ENCODE measurements at places on chromosomes 4 and X. TPM values are rescaled to one million over a fixed set of nuclear protein-coding genes. Genes with fewer than 3 reads are reported as not detected.

GRCh38 chr4:40180356-40180755 is 16.5 kb upstream of the RHOH start:
- H3K4me1 ChIP-seq = peaks cover 6% of the 10 kb centered on the region
- H3K4me3 ChIP-seq = no peak overlapping the region
- no peaks in the 10 kb centered on the region for H3K36me3 ChIP-seq
- H3K27ac ChIP-seq = no peak overlapping the region

- no peaks in the 10 kb centered on the region for H3K36me3 ChIP-seq
- no peak overlapping the region for H3K4me3 ChIP-seq
- no peaks in the 10 kb centered on the region for H3K27me3 ChIP-seq
- DNase-seq = no peak
Measured at GRCh38 chr4:123037804-123038203, 115.4 kb upstream of the NUDT6 start.

The WDR17 gene
- 6.3 TPM for total RNA-seq

DNA sequence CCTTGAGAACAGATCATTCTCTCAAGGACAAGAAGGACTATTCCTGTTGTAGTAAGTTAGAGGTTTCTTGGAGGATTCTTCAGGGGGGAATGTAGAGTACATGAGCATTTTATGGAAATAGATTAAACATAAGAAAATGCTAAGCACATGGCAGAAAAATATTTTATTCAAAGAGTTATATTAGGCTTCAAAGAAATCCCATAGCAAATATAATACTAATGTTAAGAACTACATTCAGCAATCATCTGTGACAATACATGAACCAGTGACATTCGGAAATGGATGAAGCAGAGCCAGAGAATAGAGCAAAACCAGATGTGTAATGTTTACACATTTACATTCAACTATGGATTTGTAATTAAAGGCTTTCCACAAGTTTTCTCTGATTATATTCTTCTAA is 288.6 kb downstream of the NAF1 start:
- H3K27me3 ChIP-seq = no peaks in the 10 kb centered on the region
- no peak for DNase-seq
- no peaks in the 10 kb centered on the region for H3K4me1 ChIP-seq
- no peak overlapping the region for H3K27ac ChIP-seq
- H3K36me3 ChIP-seq = no peaks in the 10 kb centered on the region
- no peak overlapping the region for H3K4me3 ChIP-seq

DNA sequence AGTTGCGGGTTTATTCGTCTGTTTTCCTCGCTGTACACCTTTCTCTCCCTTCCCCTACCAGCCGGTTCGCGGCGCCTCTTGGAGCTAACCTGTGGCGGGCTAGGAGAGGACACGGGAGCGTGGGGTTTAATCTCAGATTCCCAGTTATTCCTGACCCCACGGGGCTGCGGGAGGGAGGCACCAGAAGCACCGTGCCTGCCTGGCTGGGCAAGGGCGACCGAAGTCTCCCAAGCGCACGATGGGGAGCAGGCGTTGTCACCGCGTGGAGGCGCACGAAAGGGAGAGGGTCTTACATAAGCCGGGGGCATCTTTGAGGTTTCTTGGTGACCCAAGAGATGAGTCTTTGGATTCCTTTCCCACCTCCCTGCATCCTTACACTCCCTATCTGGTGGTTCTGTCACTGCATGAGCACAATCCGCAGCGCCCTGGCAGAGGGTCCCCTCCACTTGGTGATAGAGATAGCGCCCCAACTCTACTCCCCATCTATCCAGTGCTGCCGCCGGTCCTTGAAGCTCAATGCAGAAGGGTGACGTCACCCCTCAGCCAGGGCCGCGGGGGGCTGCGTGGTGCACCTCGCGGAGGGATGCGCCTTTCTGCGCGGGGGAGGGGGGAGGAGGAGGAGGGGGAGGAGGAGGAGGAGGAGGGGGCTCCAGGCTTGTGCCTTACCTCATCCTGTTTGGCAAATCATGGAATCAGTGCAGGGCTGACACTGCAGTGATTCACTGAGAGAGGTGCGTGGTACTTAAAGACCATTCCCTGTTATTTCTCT is 793 bp downstream of the TSPAN7 start:
- H3K4me3 ChIP-seq = no peak overlapping the region
- H3K4me1 ChIP-seq = peaks cover 5% of the 10 kb centered on the region
- no peaks in the 10 kb centered on the region for H3K27me3 ChIP-seq
- no peaks in the 10 kb centered on the region for H3K36me3 ChIP-seq

GRCh38 chr4:82479562-82479961 is 49.2 kb downstream of the ENOPH1 start:
- DNase-seq = no peak
- no peak overlapping the region for H3K4me3 ChIP-seq
- H3K4me1 ChIP-seq = peaks cover 11% of the 10 kb centered on the region
- no peaks in the 10 kb centered on the region for H3K27me3 ChIP-seq

- H3K4me1 ChIP-seq = no peaks in the 10 kb centered on the region
- H3K27ac ChIP-seq = no peak overlapping the region
- no peak overlapping the region for H3K4me3 ChIP-seq
- DNase-seq = no peak
- H3K27me3 ChIP-seq = no peaks in the 10 kb centered on the region
- no peaks in the 10 kb centered on the region for H3K36me3 ChIP-seq
Measured at GRCh38 chrX:10989386-10989785, 121.7 kb upstream of the HCCS start.

DNA sequence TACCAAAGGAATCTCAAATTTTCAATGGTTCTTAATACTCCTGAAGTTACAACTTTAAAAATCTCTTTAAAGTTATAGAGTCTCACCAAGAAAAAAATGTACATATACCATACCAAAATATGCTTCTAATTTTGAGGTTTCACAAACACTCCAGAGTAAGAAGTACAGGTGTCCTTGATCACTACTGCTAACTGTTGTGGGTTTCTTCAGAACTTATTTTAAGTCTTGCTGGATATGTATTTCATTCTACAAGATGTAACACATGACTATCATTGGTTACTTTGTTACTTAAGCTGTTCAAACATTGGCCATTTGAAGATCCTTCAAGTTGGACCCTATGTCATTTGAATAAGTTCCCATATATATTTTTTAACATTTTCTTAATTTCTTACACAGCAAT is 808.0 kb downstream of the PCDH19 start:
- DNase-seq = no peak
- H3K4me3 ChIP-seq = no peak overlapping the region
- no peaks in the 10 kb centered on the region for H3K27me3 ChIP-seq

The MAGEB1 gene
- total RNA-seq = not detected

DNA sequence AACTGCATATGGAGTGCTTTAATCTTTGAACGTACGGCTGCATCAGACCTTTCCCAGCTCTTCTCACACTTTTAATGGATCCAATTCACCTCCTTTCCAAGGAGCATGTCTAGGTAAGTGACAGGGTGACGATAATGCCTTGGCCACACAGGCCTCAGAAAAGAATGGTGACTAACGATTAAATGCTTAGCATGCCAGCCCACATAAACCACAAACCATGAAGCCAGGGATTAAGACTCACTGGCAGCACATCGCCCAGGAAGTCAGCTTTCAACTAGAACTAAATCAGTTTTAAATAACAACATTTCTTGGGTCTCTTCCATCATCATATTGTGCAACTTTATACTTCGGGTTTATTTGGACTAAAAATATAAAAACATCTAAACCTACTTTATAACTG is 28.7 kb downstream of the INPP4B start:
- H3K36me3 ChIP-seq = no peaks in the 10 kb centered on the region
- no peaks in the 10 kb centered on the region for H3K27me3 ChIP-seq
- no peak overlapping the region for H3K4me3 ChIP-seq
- DNase-seq = peak; percentile 14
- peak overlapping the region; percentile 47 for H3K27ac ChIP-seq

- H3K27me3 ChIP-seq = no peaks in the 10 kb centered on the region
- no peak overlapping the region for H3K4me3 ChIP-seq
- DNase-seq = no peak
- H3K27ac ChIP-seq = no peak overlapping the region
Measured at GRCh38 chr4:30535255-30535654, 184.9 kb upstream of the PCDH7 start.

DNA sequence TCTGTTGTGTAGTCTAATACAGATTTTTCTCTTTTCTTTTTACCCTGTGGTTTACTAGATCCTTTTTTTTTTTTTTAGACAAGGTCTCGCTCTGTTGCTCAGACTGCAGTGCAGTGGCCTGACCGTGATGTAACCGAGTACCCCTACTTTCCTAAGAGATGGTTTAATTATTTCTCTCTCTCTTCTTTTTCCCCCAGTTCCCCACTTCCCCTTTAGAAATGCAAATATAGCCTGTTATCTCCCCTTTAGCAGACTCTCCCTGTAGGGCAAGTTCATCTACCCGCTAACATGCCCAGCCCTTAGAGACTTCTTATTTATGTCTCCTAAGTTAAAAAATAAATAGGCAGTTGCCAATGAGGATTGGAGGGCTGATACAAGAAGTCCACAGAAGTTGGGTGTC is 4.5 kb downstream of the SNX25 start:
- DNase-seq = no peak
- no peaks in the 10 kb centered on the region for H3K36me3 ChIP-seq
- H3K27me3 ChIP-seq = no peaks in the 10 kb centered on the region
- H3K4me3 ChIP-seq = no peak overlapping the region
- no peak overlapping the region for H3K27ac ChIP-seq

GRCh38 chr4:183241322-183241640 is 78.8 kb downstream of the CLDN22 start:
- H3K27ac ChIP-seq = peak overlapping the region; percentile 73
- no peaks in the 10 kb centered on the region for H3K27me3 ChIP-seq
- no peak for DNase-seq
- H3K4me1 ChIP-seq = peaks cover 40% of the 10 kb centered on the region

The LUZP4 gene
- total RNA-seq = not detected

The AWAT2 gene
- not detected for total RNA-seq

GRCh38 chr4:4677556-4678522 is 136.0 kb upstream of the STX18 start:
- H3K27me3 ChIP-seq = no peaks in the 10 kb centered on the region
- H3K27ac ChIP-seq = no peak overlapping the region
- no peaks in the 10 kb centered on the region for H3K4me1 ChIP-seq
- DNase-seq = no peak

DNA sequence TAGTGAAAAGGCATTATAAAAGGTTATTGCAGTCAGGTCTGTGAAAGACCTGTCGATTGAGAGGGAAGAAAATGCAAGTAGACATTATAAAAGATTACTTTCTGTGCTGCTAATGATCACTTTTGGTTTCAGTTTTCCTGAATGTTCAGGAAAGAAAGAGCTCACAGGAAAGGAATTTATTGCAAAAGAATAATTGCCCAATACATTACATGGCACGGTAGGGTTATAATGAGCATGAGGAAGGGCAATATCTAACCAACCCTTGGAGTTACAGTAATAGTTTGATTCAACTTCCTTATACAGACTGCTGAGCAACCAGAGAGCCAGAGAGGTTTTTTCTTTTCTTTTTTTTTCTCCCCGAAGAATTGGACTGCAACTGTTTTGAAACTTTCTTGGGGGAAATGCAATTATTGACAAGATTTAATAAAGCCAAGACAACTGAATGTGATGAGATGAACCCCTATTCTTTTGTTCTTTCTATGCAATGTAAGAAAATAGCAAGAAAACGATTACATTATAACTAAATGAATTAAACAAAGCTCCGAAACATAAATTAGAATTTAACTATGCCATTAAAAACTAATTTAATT is 247.0 kb downstream of the C4orf33 start:
- no peaks in the 10 kb centered on the region for H3K27me3 ChIP-seq
- no peak for DNase-seq
- no peaks in the 10 kb centered on the region for H3K4me1 ChIP-seq
- H3K36me3 ChIP-seq = no peaks in the 10 kb centered on the region

The CBR4 gene
- 24.4 TPM for total RNA-seq

DNA sequence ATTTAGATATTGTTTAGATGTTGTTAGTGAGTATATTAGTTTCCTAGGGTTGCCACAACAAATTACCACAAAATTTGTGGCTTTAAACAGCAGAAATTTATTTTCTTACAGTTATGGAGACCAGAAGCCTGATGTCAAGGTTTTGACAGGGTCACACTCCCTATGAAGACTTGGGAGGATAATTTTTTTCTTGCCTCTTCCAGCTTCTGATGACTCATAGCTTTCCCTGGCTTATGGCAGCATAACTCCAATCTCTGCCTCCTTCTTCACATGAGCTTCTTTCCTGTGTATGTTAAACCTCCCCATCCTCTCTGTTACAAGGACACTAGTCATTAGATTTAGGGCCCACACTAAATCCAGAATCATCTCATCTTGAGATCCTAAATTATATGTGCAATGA is 20.9 kb upstream of the RAB40A start:
- no peak overlapping the region for H3K27ac ChIP-seq
- H3K27me3 ChIP-seq = no peaks in the 10 kb centered on the region
- no peak overlapping the region for H3K4me3 ChIP-seq
- no peak for DNase-seq
- no peaks in the 10 kb centered on the region for H3K36me3 ChIP-seq
- no peaks in the 10 kb centered on the region for H3K4me1 ChIP-seq

DNA sequence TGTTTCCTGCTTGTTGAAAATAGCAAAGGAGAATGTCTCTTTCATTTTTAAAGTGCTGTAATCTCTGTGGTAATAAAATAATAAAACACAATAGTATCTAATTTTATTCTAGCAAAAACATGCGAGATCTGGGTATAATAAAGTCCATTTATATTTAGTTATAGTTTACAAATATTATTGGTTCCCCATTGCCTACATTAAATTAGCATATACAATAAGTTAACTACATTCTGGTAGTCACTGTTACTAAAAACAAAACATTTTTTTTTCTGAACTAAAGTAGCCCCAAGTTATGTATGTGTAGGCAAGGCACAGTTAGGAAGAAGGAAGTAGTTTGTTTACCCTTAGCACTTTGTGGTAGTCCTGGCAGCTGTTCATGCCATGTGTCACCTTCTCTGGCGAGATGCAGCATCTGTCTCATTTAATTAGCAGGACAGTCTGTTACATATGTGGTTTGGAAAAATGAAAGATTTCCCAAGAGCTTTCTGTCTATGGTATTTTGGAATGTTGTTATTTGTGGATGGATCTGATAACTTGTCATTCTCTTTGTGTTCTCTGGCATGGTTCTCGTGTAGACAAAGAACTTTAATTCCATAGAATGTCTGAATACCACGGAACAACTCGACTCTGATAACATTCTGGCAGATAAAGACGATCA is 231.3 kb upstream of the PITX2 start:
- H3K27ac ChIP-seq = no peak overlapping the region
- H3K27me3 ChIP-seq = no peaks in the 10 kb centered on the region
- no peak overlapping the region for H3K4me3 ChIP-seq
- H3K4me1 ChIP-seq = peaks cover 13% of the 10 kb centered on the region
- no peaks in the 10 kb centered on the region for H3K36me3 ChIP-seq
- no peak for DNase-seq

GRCh38 chr4:8545439-8545765 is 34.8 kb upstream of the GPR78 start:
- no peaks in the 10 kb centered on the region for H3K27me3 ChIP-seq
- H3K4me3 ChIP-seq = no peak overlapping the region
- no peak overlapping the region for H3K27ac ChIP-seq
- no peaks in the 10 kb centered on the region for H3K36me3 ChIP-seq
- no peak for DNase-seq

DNA sequence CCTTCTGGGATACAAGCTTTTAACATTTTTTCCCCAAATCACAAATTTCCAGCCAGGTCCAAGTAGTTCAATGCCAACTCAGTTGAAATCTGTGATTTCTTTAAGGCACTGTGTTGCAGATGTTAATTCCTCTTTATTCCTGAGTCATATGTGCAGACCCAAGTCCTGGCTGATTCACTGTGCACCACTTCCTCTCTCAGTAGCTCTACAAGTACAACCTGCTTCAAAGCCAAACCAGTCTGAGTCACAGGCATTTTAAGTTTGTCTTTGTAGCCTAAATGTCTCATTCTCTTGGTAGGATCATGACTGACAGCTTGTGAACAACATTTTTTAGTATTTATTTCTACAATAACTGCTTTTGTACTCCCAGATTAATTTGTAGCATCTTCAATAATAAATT is 165.6 kb upstream of the S100G start:
- no peaks in the 10 kb centered on the region for H3K4me1 ChIP-seq
- H3K36me3 ChIP-seq = no peaks in the 10 kb centered on the region
- H3K27ac ChIP-seq = no peak overlapping the region
